ENCODE measurements at places on chromosomes 6 and 20. TPM values are rescaled to one million over a fixed set of nuclear protein-coding genes. Genes with fewer than 3 reads are reported as not detected.

The PRPH2 gene
- 3.3 TPM for total RNA-seq

The PTGIS gene
- 33.6 TPM for total RNA-seq

The CYP24A1 gene
- total RNA-seq = not detected

DNA sequence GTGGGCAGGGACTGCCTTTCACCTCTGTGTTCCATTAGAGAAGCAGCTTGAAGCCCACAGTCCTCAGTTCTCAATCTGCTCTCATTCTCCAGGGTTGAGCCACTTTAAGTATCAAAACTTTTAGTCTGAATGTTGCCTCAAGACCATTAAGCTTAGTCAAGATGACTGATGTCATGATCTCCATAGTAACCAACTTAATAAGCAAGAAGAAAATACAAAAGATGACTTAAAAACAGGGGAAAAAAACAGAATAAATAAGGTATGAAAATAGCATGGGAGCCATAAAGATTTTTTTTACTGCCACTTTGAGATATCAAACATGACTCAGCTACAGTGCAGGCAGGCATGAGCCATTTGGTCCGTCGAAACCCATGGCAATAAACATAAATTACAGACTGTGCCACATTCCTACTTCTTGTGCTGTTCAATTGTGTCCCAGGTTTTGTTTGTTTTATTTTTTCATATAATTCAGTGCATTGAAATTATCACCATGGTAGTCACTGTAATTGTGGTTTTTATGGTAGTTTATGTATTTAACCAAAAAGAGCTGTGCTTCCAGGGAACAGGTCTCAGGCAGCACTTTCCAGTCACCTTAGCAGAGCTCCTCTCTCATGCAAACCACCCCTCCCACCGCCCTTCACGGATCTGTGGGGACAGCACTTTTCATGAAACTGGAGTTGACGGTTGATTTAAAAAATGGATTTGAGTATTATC, 156.5 kb upstream of the INSM1 start:
- H3K27me3 ChIP-seq = no peaks in the 10 kb centered on the region
- no peak overlapping the region for H3K27ac ChIP-seq
- H3K4me1 ChIP-seq = no peaks in the 10 kb centered on the region
- H3K36me3 ChIP-seq = no peaks in the 10 kb centered on the region
- no peak overlapping the region for H3K4me3 ChIP-seq

DNA sequence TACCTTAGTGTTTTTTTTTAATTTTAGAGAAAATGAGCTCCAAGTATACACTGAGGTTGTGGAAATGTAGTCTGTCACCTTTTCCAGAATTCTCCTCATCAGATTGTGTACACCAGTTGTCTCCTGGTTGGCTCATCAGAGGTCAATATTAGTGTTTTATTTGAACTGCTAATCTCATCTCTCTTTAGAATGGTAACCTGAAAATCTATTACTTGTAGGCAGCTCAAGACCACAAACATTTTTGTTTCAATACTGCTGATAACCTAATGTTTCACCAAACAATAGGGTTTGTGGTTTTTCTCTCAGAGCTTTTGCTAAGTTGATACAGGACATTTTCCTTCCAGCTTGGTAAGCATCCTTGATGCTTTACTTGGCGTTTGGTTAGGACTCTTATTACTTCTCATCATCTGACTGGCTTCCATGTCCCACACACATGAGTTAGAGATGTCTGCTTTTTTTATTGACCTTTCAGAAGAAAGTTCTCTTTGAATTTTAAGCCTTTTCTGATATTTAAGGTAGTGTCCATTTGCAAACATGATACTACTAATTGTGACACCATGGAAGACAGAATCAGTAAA, 15.1 kb downstream of the ADGRG6 start:
- no peak for DNase-seq
- H3K27me3 ChIP-seq = no peaks in the 10 kb centered on the region
- H3K4me3 ChIP-seq = no peak overlapping the region
- no peak overlapping the region for H3K27ac ChIP-seq

DNA sequence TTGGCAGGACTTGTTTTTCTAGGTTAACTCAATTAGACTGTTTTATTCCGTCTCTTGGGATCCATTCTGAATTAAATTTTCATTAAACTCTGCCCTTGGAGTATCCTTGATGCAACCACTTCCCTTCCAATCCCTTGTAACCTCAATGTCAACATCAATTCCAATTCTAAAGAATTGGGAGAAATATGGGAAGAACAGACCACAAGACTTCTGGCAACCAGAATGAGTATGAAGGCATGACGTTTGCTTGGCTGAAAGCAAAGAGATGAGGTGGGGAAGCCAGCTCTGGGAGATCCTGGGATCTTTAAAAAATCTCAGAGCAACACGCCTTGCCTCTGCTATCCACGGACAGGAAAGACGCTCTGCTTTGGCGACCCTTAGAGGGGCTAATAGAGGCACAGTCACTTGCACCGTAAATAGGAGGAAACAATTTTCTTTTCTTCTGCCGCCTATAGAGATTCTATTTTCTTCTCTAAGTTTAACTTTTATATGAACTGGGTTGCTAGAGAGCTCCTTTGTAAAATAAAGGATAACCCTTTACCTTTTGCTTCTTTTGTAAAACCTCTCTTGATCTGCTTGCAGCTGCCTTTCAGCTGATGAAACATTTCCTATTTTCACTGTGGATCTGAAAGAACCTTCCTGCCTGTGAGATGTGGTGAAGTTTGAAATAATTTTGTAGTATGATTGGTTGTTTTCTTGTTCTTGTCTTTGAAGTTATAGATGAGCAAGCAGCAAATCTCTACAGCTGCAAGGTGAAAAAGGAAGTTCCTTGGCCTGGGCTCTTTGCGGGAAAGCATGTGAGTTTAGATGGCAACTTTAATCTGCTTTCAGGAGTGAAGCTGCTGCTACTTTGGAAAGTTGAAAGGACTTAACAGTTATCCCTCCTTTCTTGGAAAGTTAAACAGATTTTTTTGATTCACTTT, at the start of gene ASIP:
Gene ASIP, plus strand, starts transcription at position 731 of the 923 bp plus-strand sequence. CDS start 18,952 bp downstream, outside the sequence.
- no peak for DNase-seq
- H3K27me3 ChIP-seq = peaks cover 13% of the 10 kb centered on the region
- H3K4me3 ChIP-seq = no peak within 1 kb of the TSS
- H3K36me3 ChIP-seq = no peaks in the 10 kb centered on the region
- H3K27ac ChIP-seq = no peak within 1 kb of the TSS

GRCh38 chr6:548517-548916, 108.4 kb downstream of the HUS1B start:
- H3K36me3 ChIP-seq = peaks cover 19% of the 10 kb centered on the region
- no peak overlapping the region for H3K4me3 ChIP-seq
- no peak for DNase-seq
- H3K27ac ChIP-seq = no peak overlapping the region

DNA sequence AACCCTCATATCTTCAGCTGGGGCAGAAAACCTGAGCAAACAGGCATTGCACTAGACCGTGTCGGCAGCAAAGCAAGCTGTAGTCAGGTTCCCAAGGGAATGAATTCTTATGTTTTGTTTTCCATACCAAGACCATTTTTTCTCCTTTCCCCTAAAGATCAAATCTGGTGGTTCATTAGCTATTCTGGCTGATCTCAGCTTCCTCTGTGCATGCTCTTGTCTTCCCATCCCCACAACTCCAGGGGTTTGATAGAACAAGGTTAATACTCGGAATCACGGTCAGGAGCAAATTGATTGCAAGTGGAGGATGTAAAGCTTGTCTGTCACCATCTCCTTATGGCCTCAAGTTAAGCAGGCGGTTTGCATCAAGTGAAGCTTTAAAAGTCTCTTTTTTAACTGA, 778.8 kb downstream of the KIF16B start:
- no peaks in the 10 kb centered on the region for H3K27me3 ChIP-seq
- H3K36me3 ChIP-seq = no peaks in the 10 kb centered on the region
- DNase-seq = no peak
- no peak overlapping the region for H3K27ac ChIP-seq
- H3K4me1 ChIP-seq = no peaks in the 10 kb centered on the region
- H3K4me3 ChIP-seq = no peak overlapping the region

Data from osteoblast (primary cell).